ENCODE measurements at places on chromosomes 7 and 10.

GRCh38 chr10:132001238-132001972, 19.7 kb upstream of the BNIP3 start:
- no peak for DNase-seq

DNA sequence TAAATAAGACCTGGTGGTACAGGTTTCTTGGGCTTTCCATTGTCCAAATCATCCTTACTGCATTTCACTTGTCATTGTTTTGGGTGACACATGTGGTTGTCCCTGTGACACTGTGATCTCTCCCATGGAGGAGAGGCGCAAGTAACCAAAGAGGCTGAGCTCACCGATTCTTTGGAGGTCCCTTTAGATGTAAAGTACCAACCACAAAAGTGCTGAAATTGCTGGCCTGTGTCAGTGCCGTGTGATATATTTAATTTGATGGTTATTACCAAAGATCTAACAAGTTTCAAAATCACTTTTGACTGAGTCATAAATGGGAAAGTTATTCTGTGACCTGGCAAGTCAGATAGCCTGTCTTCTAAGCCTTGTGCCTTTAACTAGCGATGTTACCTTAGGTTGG, 19.4 kb downstream of the MCM10 start:
- no peak for DNase-seq

GRCh38 chr7:81676105-81676811, 93.6 kb downstream of the HGF start:
- DNase-seq: no peak

DNA sequence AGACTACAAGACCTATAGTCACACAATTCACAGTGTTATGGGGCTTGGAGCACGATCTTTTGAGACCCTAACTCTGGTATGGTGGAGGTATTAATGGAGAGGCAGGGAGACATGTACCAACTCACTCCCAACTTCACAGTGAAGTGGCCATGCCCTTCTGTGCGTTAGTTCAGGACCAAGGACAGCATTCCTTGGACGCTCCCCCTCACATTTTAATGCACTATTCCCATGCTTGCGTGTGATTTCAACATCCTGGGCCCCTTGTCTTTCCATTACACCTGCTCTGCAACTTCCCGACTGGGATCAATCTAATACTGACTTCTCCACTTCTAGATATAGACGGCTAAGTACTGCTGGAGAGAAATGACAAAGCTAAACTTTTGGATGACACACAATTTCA, 72.7 kb downstream of the PLCE1 start:
- DNase-seq: peak; percentile 19

DNA sequence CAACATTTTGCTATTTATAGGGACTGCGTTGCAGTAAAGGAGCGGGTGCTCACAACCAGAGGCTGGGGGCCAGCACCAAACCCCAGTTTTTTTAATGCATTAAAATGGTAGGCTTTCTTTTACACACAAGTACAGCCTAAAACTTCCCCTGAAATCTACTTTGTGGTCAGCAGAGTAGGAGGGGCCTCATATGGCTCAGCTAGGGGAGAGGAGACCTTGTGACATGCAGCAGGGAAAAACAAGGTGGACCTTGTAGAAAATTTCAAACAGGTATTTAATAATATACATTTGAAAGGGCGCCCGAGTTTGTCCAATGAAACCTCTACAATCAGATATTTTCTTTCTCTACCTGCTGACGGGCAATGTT, 1.4 kb downstream of the CCDC136 start:
- no peak for DNase-seq

- no peak for DNase-seq
Measured at GRCh38 chr7:50329775-50330174, 25.3 kb downstream of the IKZF1 start.

GRCh38 chr7:151954866-151955820, 1.1 kb upstream of the GALNTL5 start:
- no peak for DNase-seq

- DNase-seq: no peak
Measured at GRCh38 chr7:43443381-43443780, 139.5 kb upstream of the STK17A start.
